ENCODE measurements at places on chromosomes 6 and 20.

GRCh38 chr6:101085327-101085726, 204.2 kb upstream of the ASCC3 start:
- DNase-seq, result no peak

- peak; percentile 91 for DNase-seq
These were observed 42.5 kb downstream of the SPDEF start for GRCh38 chr6:34513646-34514045.

DNA sequence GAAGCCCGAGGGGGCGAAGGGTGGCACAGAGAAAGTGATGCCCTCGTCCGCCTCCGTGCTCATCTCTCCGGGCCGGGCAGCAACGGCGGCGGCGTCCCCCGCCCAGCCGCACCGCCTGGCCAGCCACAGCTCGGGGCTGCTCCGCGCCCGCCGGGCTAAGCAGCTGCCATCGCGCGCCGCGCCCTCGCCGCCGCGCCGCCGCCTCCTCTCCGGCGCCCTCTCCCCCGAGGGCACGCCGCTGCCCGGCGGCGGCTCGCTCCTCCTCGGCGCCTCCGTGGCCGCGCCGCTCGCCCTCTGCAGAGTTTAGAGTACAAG, 225 bp downstream of the MAP3K5 start:
- DNase-seq, result peak; percentile 86

DNA sequence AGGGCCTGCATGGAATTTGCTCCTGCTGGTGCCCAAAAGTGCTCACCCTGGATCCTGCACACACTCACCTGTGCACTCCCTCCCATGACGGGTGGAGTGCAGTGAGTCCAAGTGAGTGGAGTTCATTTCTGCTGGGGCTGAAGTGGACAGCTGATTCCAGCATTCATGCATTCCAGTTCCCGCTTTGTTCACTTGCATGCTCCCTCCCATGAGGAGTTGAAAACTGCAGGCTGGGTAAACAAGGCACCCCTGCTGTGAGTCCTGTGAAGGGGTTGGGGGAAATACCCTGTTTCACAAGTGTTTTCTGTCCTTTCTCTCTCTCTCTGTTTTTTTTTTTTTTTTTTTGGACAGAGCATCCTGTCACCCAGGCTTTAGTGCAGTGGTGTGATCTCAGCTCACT, 454.1 kb upstream of the NOX3 start:
- DNase-seq, result no peak

- no peak for DNase-seq
These were observed 223.1 kb downstream of the PHF3 start for GRCh38 chr6:63858691-63859090.

DNA sequence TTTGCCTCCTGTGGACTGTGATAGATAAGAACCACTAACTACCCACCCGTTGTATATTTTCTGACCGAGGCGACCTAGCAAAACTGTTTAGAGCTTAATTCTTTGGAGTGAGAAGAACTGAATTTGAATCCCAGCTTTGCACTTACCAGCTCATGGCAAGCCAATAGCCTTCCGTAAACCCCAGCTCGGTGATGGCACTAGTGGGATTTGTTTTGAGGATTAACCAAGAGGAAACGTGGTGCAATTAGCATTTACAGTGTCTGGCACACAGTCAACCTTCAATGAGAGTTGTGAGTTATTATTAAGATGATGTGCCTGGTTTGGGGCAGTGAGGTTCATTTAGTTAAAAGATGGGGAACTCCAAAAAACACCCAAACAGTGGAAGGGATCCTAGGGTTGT, 12.3 kb upstream of the DSP start:
- DNase-seq, result no peak

GRCh38 chr6:98833057-98833306, 1.4 kb upstream of the POU3F2 start:
- peak; percentile 78 for DNase-seq

GRCh38 chr6:14573703-14574290, 456.2 kb downstream of the CD83 start:
- DNase-seq, result no peak

DNA sequence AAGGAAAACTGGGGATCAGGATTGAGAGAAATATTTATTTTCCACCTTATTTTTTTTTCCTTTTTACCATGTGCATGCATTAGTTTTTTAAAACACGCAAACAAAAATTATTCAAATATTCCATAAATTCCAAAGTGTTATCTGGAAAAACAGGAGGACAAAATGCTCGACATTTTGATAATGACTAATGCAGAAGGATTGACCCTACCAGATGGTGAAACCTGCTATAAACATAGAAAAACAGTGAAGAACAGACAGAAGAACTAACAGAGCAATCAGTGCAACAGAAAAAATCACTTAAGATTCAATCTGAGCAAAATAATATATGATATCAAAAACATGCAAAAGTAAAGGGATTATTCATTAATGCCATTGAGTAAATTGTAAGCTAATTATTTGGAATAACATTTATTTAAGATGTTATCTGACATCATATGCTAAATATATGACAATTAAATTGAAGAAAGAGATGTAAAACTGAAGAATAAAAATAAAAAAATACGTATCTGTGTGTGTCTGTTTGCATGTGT, 218.4 kb downstream of the LMBRD1 start:
- DNase-seq, result no peak

DNA sequence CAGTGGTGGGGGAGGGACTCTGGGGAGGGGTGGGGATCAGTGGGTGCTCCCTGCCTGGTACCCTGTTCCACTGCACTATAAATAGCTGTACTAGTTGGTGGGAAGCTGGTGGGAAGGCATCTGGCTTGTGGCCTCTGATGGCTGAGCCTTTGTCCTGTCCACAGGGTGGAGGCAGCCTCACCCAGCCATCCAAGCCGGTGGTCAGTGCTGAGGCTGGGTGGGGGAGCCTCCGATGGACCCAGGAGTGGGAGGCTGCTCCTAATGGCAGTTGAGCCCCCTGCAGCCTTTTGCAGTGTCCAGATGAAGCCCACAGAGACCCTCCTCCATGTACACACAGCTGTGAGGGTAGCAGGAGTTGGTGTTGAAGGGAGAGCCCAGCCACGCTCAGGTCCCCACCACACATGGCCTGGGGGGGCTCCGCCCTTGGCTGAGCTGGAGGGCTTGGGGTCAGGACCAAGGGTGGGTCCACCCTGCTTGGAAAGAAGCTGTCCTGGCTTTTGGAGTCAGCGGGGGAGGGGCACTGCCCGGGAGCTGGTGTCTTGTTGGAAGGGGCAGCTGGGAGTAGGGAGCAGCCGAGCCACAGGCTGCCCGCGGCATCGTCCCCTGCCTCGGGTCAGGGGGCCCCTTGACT, 2.5 kb downstream of the PPDPF start:
- no peak for DNase-seq

- no peak for DNase-seq
These were observed 31.4 kb downstream of the TFAP2A start for GRCh38 chr6:10383331-10384090.

DNA sequence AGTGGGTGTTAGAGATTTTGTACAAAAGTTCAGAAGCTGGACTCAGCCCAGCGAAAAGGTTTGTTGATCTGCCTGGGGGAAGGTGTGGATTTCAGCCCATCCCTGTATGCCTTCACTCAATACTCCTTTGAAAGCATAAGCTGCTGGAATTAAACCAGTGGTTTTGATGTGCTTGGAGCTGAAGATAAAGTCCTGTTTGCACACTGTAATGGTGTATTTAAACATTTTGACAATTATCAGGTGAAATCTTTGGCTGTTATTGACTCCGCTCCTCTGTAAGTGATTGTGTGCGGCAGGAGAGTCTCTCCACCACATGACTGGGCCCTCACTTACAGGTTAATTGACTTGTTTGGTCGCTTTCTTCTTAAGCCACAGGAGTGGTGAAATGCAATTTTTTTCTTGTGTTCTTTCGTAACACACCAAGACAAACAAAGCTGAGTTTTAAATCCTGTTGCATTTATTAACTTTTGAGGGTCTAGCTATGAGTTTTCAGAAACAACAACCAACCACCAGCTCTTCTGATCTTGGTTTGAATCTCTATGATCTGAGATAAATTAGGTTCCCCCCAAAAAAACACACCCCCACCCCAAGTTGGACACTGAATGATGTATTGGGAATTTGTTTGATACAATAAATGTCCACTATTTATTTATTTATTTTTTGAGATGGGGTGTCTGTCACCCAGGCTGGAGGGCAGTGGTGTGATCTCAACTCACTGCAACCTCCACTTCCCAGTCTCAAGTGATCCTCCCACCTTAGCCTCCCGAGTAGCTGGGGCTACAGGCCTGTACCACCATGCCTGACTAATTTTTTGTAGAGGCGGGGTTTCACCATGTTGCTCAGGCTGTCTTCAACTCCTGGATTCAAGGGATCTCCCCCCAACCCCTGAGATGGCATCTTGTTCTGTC, 46.3 kb upstream of the NCOA3 start:
- DNase-seq, result no peak

DNA sequence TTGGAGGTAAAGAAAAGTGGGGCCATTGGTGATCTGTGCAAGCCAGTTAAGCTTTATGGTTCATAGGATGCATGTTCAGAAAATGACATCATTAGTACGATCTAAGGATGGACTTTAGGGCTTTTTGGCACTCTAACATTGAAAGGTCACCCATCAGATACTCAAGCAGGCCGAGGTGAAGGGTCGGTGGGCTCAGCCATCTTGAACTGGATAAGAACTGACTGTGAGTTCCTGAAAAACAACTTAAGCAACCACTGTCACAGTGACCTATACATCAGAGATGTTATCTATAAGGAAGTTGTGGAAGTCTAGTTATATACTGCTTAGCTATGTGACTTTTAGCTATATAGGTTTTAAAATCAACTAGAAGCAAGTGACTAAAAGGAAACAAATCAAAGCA, 13.0 kb upstream of the ITCH start:
- DNase-seq, result no peak

DNA sequence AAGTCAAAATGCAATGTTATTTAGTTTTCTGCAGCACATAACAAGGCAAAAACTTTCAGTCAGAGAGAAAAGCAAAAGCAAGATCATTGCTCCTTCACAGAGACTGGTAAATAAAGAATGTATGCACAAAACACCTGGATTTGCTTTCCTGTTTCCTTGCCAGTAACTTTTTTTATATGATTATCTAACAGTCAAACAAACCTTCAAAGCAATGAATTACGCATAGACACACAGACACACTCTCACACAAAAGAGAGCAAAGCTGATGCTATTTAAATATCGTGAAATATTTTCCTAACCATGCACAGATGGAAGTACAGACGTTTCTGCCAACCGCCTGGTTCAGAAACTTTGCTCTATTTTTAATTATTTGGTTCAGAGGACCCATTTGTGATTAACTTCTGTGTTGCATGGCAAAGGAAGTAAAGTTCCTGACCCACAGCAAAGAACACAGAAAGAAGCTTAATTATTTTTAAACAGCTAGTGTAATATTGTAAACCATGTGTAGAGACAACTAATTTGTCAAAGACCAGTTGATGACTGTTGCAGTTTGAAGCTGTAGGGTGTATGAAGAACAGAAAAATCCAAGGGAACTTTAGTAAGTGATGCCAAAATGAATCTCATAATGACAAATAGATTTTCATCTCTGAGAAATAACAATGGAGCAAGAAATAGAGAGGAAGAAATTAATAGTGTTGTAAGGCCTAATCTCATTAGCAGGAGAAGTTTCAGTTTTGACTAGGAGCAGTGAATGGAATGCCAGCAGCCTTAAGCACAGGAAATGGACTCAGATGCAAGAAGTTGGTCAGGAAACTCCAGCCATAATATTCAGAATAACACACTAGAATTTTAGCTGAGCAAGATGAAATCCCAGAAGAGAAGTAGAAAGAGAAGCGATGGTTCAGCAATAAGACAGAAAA, 24.1 kb downstream of the ATXN1 start:
- DNase-seq, result no peak
